ENCODE measurements at places on chromosomes 6 and 20.
A peak's percentile ranks its signal among the peaks of the same experiment; 100 is the strongest.

DNA sequence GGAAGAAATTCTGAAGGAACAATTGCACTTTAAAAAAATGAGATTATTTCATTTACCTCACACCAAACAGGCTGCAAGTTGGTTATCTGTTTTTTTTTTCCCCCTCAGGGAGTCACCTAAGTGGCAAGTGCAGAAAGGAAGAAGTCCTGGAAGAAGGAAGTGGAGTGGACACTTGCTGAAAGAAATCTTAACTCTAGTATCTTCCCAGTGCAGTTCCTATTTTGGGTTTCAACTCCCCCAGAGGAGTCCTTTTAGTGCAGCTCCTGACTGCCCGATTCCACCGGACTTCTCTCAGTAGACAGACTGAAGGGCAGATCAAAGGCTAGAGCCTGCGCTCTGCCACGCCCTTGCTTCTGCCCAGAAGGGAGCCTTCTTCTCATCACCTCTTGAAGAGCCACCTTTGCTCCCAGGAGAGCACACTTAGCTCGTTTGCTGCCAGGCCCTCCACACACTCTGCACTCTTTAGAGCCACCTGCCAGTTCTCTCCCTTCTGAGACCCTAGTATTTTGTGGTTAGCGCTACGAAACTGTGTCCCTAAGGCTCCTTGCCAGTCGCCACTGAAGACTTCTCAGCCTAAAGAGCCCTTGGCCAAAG lies 4.9 kb downstream of the MTCL3 start:
- DNase-seq = peak; percentile 22

DNA sequence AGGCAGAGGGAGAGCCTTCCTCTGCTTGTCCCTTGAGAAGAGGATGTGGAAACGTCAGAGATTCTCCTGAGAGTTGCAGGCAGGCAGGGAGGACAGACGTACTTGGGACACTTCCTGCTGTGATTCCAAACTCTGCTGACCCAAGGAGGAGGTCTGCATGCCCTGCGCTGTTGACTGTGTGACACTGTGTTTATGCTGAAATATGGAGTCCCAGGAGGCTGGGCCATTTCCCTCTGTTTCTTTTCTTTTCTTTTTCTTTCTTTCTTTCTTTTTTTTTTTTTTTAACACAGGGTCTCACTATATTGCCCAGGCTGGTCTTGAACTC lies 63.5 kb upstream of the BHLHE23 start:
- no peak for DNase-seq

DNA sequence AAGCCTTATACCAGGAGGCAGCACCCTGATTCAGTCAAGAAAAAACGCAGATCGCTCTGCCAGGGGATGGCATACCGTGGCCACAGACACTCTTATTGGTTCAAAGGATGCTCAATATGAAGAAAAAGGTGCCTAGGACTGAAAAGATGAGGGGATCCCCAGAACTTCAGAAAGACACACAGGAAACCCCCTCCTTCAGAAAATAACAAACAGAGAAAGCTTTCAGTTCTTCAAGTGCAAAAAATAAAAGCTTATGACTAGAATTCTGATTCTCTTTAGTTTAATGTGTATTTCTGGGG lies 17.7 kb upstream of the MYB start:
- DNase-seq = no peak

GRCh38 chr20:57004416-57004815 lies 262.0 kb downstream of the BMP7 start:
- no peak for DNase-seq

GRCh38 chr6:3449750-3450305 lies 7.0 kb downstream of the SLC22A23 start:
- no peak for DNase-seq

GRCh38 chr20:60354024-60354580 lies 395.9 kb downstream of the CDH26 start:
- no peak for DNase-seq

- DNase-seq = no peak
Observed at GRCh38 chr6:31734247-31734820, 2.0 kb downstream of the CLIC1 start.

GRCh38 chr6:123000244-123000770 lies 4.3 kb downstream of the CLVS2 start:
- no peak for DNase-seq

GRCh38 chr6:11207199-11207968 lies 25.1 kb downstream of the NEDD9 start:
- DNase-seq = peak; percentile 96
